Body of pancreas (tissue), 4 donors: ENCODE measurements at places on chromosomes 4 and X.

DNA sequence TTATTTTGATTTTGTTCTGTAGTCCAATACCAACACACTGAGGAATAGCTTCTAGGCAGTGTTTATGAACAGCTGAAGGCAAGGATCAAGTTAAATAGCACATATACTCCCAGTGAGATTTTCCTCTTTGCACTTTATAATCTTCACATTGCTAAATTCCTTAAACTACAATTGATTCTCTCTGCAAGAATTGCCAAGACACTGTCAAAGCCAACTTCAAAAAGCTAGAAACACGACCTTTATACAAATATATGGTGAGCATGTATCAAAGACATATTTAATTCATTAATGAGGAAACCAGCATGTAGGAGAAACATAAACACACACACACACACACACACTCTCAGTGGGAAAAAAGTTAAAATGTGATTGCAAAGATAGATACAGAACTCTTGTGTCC lies 86.4 kb upstream of the FAM9C start:
- no peak overlapping the region for H3K4me3 ChIP-seq
- peaks cover 8% of the 10 kb centered on the region for H3K4me1 ChIP-seq
- no peak for DNase-seq
- H3K36me3 ChIP-seq, result no peaks in the 10 kb centered on the region
- no peaks in the 10 kb centered on the region for H3K27me3 ChIP-seq
- no peak overlapping the region for H3K27ac ChIP-seq

DNA sequence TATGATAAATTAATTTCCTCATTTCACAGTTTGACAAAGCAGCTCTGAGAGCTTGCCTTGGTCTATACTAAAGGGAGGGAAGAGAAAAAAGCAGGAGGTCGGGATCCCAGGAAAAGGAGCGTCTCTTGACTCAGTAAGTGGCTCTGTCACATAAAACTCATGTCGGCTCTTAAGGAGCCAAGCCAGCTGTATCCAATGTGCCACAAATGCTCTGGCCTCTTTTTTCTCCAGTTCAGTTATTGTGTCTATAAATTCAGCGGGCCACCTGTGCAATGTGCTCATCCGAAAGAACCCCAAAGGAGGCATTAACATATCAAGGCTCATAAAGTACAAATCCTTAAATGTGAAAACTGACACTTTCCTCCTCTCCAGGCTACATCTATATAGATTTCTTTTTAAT lies 337.7 kb upstream of the FAM241A start:
- no peak overlapping the region for H3K27ac ChIP-seq
- no peaks in the 10 kb centered on the region for H3K4me1 ChIP-seq
- no peak for DNase-seq

DNA sequence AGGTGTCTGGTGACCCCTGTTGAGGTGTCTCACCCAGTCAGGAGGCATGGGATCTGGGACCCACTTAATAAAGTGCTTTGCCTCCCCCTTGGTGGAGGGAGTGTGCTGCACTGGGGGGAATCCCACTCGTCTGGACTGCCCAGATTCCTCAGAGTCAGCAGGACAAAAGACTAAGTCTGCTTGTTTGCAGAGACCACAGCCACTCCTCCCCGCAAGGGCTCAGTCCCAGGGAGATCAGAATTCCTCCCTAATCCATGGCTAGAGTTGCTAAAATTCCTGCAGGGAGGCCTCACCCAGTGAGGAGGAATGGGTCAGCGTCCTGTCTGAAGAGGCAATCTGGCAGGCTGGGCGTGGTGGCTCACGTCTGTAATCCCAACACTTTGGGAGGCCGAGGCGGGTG lies 442.2 kb downstream of the PABPC4L start:
- H3K36me3 ChIP-seq, result no peaks in the 10 kb centered on the region
- no peaks in the 10 kb centered on the region for H3K27me3 ChIP-seq
- H3K4me3 ChIP-seq, result no peak overlapping the region
- no peak overlapping the region for H3K27ac ChIP-seq
- H3K4me1 ChIP-seq, result no peaks in the 10 kb centered on the region

- DNase-seq, result no peak
- no peaks in the 10 kb centered on the region for H3K27me3 ChIP-seq
- no peak overlapping the region for H3K4me3 ChIP-seq
- H3K36me3 ChIP-seq, result no peaks in the 10 kb centered on the region
- no peak overlapping the region for H3K27ac ChIP-seq
- H3K4me1 ChIP-seq, result peaks cover 8% of the 10 kb centered on the region
Measured at GRCh38 chr4:52853351-52853750, 8.8 kb upstream of the RASL11B start.

- no peaks in the 10 kb centered on the region for H3K27me3 ChIP-seq
- peak overlapping the region; percentile 80 for H3K27ac ChIP-seq
- no peaks in the 10 kb centered on the region for H3K36me3 ChIP-seq
- no peak for DNase-seq
- H3K4me3 ChIP-seq, result peak overlapping the region; percentile 3
Measured at GRCh38 chrX:71365356-71365874, 742 bp upstream of the TAF1 start.
